ENCODE measurements at places on chromosomes 7 and 10.

DNA sequence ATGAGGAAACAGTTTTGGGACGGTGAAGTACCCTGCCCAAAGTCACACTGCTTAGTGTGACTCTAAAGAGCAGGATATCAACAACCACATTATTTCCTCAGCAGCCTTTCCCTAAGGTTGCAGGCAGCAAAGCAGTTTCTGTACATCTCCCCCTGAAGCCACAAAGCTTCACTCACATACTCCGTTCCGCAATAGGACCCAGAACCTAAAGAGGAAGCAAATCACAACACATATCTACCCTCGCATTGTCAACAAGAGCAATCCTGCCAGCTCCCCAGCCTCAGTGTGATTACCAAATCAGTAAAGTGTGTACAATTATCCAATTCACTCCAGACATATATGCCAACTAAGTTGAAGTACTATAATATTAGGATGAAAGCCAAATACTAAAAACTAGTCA, 30.8 kb downstream of the VAX1 start:
- no peak for DNase-seq

- DNase-seq, result no peak
Measured at GRCh38 chr10:3714531-3714930, 70.5 kb downstream of the KLF6 start.

GRCh38 chr10:100670828-100671479, 74.4 kb upstream of the PAX2 start:
- DNase-seq, result peak; percentile 50

DNA sequence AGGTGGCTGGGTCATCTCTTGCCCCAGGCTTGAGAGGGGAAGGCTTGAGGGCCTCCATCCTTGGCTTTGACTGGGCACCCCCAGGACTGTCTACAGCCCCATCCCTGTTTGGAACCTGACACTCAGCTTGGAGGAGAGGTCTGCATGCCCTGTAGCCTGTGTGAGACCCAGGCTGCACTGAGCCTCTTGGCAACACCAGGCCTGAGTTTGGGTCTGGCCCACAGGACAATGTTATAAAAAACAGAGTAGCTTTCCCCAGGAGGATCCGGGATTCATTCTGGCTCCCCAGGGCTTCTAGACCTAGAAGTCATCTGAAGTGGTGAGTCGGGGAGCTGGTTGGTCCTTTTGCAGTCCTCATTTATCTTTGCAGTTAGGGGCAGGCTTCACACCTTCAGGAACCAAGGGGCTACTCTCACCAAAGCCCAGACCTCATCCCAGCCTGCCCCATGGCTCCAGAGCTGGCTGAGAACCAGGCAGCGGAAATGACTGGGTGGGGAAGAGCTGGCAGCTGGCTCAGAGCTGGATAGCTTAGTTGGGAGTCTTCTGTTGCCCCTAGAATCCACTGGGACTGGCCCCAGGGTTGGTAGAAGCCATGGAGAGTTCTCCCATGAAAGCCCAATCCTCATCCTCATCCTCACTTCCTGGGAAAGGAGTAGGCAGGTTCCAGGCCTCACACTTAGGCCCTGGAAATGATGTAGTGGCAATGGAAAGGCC, 68.8 kb downstream of the ADCYAP1R1 start:
- DNase-seq, result no peak

- no peak for DNase-seq
Measured at GRCh38 chr10:125549653-125550052, 133.3 kb downstream of the TEX36 start.

GRCh38 chr10:6320320-6321010, 117.7 kb downstream of the PFKFB3 start:
- no peak for DNase-seq

- no peak for DNase-seq
Measured at GRCh38 chr7:156061689-156062255, 249.5 kb upstream of the SHH start.

DNA sequence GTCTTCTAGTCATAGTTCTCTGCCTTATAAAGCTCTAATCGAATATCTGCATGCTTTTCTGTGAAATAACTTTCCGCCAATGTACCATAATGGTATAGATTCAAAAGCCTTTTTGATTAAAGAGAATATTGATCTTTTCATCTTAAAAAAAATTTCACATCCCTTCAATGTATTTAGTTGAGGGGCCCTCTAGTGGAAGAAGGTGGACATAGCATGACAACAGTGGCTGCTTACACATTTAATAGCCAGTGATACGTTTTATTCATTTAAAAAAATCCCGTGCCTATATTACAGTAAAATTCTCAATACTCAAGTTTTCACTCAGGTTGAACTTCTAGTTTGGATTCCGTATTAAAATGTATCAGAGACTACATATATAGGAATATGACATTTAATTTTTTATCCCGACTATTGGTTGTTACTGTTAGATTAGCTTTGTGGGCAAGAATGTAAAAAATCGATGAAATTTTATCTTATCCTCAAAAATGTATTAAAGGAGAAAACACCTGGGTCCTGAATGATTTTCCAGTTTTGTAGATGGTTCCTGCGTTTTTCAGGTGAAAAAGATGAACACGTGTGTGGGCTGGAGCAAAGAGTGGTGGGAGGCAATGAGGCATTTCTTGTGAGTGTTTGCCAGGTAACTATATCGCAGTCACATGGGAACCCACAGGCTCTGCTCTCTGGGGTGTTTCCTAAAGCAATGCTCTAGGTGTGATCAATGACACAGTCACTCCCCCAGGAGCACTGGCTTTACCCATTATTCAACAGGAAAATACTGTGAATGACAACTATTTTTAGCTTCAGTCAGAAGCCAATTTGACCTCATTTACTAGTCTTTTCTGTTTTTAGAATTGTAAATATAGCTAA, 24.1 kb upstream of the PNLIP start:
- DNase-seq, result peak; percentile 11

- no peak for DNase-seq
Measured at GRCh38 chr10:23534761-23535160, 95.9 kb downstream of the OTUD1 start.

DNA sequence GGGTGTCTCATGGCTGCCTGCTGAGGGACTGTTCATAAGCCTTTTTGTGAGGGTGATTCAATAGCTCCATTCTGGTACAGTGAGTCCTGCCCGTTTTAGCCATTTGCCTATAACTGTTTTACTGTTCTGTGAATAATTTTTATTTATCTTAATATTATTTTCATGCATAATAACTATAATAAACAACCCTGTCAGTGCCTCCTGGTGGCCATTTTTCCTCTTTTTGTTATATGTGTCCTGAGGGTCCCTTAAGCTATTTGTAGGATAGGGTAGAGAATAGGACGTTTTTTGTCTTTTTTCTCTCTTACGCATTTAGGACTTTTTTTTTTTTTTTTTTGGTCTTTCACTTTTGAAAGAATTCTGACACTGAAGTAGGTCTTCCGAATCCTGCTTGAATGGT, 2.9 kb downstream of the C1QL3 start:
- no peak for DNase-seq

DNA sequence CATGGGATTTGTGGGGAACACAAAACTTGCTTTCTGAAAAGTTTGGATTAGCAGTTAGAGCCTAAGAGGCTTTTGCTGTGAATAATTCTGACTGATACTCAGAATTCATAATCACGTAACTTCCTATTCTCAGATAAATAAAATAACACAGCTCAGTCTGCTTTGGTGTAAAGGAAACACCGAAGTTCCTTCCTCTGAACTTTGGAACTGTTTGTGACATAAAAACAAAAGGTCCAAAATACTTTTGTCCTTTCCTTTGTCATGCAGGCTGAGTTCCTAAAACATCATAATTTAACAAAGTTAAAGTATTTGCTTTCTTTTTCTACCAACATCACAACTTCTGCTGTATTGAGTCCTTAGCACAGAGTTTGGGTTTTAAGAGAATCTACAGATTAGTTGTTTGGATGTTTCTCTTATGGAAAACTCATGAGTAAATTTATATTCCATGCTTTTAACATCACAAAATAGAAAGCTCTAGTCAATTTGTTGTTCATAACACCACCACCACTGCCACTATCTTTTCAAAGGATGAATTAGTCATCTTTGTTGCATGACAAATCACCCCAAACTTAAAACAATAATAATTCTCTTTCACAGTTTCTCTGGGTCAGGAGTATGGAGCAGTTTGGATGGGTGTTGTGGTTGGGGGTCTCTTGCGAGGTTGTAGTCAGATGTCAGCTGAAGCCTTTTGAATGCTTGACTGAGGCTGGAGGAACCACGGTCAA, 123.4 kb downstream of the REEP3 start:
- no peak for DNase-seq

DNA sequence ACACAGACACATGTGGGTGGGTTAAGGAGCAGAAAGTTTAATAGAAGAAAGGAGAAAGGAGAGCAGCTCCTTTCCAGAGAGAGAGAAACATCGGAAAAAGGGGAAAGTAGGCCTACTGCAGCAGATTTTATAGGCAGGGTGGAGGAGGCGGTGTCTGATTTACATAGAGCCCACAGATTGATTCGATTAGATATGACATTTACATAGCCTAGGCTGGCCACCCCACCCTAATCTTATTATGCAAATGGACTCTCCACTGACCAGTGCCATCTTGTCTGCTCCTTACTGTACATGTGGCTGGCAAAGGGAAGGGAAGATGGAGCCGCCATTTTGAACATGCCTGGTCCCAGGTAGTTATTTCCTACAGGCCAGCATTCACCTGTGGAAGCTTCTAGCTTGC, 38.7 kb upstream of the SCIN start:
- DNase-seq, result no peak

DNA sequence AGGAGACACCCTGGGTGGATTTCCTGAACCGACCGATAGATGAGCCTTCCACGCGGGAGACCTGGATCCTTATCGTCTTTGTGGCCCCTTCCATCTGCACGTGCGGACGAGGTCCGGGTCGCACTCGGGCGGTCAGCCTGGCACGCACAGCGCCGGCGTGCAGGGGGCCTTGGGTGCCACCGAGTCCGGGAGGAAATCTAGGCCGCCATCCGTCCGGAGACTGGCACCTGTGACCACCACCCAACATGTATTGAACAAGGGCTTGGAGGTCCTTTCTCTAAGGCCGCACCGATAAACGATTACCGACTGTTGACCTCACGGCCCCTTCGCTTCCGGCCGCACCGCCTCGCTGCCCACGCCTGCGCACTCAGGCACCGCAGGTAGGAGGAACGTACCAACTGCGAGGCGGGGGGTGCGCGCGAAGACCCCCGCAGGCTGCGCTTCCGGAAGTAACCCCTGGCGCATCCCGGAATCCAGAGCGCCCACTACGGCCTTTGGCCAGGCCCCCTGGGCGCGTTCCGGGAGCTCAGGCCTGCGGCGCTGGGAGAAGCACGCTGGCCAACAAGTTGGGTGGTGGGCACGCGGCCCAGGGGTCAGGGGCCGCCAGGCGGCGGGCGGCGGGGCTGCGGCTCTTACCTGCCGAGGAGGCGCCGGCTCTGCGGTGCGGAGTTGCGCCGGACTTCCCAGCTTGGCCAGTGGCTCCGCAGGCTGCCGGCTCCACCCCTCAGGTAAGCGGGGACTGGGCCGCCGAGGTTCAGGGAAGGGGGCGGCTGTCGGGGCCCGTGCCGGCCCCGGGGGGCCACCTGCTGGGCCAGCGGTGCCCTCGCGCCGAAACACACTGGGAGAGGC, at the start of the genes ACTR3C and LRRC61:
ACTR3C (minus strand) TSS at position 713 of the 849 bp plus-strand sequence. CDS start 28,249 bp downstream, outside the sequence.
LRRC61 (plus strand) TSS at position 523 of the 849 bp plus-strand sequence. CDS start 13,507 bp downstream, outside the sequence.
- DNase-seq, result peak; percentile 54

DNA sequence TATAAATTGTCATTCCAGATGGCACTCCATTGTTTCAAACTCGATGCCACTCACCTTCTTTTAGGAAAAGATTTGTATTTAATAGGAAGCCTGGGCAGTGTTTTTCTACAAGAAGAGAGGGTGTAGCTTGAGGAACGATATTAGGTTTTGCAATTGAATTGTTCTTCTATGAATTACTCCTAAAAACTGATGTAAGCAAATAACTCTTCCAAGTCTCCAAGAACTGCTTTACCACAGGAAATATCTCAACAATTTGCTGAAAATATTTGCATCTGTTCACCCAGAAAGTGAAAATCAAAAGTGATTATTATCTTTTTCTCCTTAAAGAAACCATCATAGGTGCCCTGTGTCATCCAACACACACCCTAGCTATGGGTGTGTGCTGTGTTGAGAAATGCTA, 261.3 kb upstream of the MEOX2 start:
- DNase-seq, result no peak

GRCh38 chr10:21055339-21056135, 158.4 kb upstream of the NEBL start:
- DNase-seq, result no peak

- no peak for DNase-seq
Measured at GRCh38 chr7:111755383-111755782, 193.1 kb upstream of the IMMP2L start.

DNA sequence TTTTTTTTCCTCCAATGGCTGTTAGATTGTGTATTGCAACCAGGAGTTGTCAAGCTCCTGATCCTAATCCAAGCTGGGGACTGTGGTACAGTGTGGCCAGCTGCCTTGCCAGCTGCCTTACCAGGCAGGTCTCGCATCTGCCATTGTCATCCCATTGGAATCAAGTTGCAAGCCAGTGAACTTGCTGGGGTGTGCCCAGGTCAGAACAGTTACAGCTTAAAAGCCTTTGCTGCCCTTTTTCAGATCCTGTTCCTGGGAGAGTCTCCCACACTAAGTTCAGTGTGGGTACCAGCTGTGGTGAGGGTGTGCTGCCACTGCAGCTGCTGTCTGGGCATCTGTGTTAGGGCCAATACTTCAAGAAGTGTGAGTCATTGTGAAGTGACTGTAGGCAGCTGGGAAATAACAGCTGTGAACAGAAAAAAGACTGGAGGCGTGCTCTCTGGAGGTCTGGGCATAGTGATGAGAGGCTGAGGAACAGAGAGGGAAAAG, 72.8 kb downstream of the CCNY start:
- no peak for DNase-seq

DNA sequence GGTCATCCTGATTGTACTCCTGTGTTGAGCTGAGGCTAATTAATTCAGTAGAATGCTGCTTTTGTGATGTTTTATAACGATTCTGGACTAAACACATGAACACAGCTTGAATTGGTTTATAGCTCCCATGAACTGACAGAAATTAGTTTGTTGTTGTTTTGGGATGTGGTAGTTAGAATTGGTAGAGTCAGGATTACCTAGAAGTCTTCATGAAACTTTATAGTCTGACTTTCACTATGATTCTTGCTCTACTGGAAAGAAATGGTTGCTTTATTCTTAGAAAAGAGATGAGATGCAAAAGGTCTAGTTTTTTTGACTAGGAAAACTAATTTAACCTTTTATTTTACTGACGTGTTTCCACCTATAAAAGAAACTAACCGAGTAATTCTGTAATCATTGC, 23.4 kb upstream of the TRUB1 start:
- DNase-seq, result no peak

GRCh38 chr7:43379210-43379609, 203.7 kb upstream of the STK17A start:
- DNase-seq, result no peak

Measured in activated CD4-positive, alpha-beta T cell treated with anti-CD3 and anti-CD28 coated beads, Interleukin-2, amount 50 U/mL, for 24 hours (primary cell).